Activated CD8-positive, alpha-beta T cell treated with anti-CD3 and anti-CD28 coated beads for 36 hours (primary cell): ENCODE measurements at places on chromosomes 7 and 10.

GRCh38 chr10:110163192-110163773, 44.1 kb upstream of the MXI1 start:
- DNase-seq, result no peak

- no peak for DNase-seq
Measured at GRCh38 chr10:98878418-98878817, 357.2 kb downstream of the HPSE2 start.

GRCh38 chr7:50393547-50394252, 56.5 kb downstream of the FIGNL1 start:
- DNase-seq, result peak; percentile 85

GRCh38 chr7:24778543-24779282, 21.4 kb upstream of the GSDME start:
- no peak for DNase-seq

DNA sequence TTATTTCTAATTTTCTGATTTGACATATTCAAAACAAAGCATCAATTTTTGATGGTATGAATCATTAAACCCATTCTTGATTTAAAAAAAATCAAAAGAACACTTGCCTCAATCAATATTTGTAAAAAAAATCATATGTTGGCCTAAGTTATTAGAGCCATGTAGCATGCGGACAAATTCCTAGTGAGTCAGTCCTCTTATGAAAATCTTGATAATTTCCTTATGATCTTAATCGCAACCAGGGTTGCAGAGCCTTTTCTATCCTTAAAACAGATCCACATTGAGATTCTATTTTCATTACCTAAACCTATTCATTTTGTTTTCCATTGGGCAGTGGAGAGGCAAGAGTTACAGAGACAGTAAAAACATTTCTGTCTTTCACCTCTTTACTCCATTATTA, 203.2 kb downstream of the ARL4A start:
- no peak for DNase-seq

- DNase-seq, result no peak
Measured at GRCh38 chr7:157558875-157559595, 222.2 kb downstream of the DNAJB6 start.

DNA sequence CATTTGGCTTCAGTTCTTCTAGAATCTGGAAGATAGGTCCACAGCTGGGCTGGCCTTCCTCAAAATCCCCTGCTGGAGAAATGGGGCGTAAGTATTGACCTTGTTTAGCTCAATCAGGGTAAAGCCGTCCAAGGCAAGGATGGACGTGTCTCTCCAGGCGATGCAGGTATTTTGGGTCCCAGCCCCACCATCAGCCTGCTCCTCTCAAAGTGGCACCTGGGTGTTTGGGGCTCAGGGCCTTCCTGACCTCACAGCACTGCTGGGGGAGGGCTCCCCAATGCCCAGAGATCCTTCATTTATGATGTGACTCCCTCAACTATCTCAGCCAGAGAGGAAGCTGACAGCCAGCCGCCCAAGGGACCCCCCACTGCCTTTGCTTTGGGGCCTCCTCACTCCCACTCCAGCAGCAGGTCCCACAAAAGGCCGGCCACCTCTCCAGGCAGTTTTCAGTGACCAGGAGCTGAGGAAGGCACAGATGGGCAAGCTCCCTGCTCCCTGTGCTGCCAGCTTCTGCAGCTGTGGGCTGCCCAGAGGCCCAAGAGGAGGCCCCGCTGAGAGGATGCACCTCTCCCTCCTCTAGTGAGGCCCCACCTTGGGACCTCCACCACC, 140.0 kb upstream of the TCERG1L start:
- no peak for DNase-seq

DNA sequence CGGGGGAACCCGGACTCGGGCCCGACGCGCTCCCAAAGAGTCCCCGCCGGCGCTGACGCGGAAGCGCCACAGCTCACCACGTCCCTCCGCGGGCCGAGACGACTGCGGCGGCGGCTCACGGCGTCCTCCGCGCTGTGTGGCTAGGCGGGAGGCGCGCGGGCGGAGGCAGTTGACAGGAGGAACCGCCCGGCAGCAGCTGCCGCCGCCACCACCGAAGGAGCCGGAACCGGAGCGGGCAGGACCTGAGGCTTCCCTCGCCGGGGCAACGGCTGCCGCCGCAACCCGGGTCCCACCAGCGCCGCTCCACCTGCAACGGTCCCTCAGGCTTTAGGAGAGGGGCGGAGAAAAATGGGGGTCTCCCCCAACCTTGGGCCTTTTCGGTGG, 334 bp downstream of the ZNF800 start:
- peak; percentile 73 for DNase-seq

DNA sequence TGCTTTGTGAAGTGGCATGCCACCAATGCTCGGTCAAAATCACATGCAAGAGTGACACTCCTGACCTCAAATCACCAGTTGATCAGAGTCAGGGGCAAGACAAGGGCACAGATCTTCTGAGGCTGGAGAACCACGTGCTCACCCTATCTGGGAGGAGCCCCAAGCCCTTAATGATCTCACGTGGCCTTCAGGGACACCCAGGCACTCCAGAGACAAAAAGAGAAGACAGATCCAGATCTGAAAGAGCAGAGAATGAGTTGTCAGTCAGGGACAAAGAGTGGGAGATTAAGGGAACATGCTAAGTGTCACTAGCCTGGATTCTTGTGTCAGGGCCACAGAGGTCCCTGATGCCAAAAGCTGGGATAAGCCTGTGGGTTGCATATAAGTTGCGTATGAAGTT, 134.3 kb downstream of the PLXNA4 start:
- no peak for DNase-seq

GRCh38 chr7:7018290-7018689, 164.1 kb upstream of the C1GALT1 start:
- no peak for DNase-seq

GRCh38 chr7:63899691-63900393, 98.8 kb upstream of the ZNF722 start:
- DNase-seq, result peak; percentile 74

DNA sequence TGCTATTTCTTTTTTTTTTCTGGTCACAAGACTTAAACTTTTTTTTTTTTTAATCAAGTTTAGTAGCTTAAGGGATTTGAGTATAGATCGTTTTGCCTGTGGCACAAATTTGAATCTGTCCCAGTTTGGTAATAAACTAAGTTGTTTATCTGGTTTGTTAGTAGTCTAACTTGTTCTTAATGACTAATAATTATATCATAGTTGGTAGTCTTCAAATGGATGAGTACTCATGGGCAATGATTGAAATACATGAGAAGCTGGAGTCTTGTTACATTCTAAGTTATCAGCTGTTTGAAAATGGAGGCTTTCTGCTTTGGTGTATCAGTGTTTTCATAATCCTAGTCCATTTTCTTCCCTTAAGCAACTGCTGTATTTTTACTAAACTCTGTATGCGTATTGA, 12.3 kb downstream of the BTAF1 start:
- no peak for DNase-seq

DNA sequence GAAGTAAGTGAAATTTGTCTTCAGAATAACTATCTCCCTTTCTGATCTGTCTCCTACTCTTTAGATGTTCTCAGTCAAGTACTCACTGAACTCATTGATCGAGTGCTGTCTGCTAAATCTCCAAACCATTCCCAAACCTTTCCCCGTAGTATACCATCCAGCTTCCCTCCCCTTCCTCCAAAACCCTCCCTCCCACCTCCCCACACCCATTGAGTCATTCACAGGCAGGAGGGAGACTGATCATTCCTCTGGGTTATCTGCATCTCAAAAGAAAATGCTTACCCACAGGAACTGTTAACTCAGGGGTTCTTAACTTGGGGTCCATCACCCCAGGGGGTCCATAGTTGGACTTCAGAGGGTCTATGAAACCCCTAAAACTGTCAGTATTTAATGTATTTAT, 37.4 kb downstream of the GOT1 start:
- DNase-seq, result no peak

DNA sequence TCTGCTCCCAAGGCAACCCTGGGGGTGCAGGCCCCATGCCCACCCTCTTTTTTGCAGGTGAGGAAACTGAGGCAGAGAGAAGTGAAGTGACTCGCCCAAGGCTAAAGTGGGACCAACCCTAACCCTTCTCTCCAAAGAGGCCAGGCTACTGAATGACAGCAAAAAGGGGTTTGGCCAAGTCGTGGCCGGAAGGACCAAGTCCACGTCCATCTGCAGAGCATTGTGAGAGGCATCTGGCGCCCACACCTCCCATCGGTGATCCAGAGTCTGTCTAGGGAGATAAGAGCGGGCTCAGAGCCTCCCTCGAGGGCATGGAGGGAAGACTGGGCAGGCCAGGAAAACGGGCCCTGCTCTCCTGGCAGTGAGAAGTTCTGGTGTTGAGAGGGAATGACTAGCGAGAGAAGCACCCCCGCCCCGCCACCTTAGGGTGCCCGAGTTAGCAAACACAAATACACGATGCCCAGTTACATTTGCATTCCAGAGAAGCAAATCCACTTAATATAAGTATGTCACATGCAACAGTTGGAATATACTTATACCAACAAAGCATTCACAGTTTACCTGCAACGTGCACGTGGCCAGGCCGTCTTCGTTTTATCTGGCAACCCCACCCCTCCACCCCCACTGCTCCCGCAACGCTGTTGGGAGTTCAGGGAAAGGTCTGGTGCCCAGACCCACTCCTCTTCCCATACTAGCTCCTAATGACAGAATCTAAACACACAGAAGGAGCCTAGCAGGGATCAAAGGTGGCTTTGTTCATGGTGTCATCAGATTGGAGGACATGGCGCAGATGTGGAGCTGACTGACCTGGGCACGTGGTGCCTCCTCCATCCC, 124.9 kb downstream of the OAT start:
- DNase-seq, result no peak

DNA sequence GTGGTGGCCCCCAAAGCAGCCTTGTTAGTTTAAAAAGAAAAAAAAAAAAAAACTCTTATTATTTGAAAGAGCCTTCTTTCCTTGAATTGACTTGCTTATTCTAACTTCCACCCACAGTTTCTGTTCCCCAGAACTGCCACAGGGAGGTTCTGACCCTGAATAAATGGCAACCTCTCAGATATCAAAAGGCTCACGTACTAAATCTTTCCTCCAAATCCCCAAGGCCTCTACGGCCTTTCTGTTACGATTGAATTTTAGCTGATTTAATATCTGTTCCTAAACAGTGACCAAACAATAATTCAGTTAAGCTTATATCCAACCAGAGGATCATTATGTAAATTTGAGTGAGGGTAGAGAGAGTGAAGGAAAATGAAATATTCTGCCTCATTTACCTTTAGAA, 482.8 kb downstream of the GFRA1 start:
- no peak for DNase-seq

DNA sequence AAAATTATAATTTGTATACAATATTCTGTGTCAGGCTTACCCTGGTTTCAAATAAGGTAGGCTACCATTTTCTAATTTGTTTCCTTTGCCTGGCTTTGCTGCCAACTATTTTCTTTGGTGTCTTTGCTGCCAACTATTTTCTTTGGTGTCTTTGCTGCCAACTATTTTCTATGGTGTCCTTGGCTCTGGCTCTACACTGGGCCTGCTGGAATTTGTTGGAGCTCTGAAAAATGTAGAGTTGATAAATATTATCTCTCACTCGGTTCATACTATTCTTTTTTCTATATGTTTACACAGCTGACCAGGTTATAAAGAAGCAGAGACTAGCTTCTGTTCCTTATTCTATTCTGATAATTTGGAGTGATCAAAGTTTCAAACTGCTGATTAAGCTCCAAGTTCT, 768.0 kb upstream of the PHF14 start:
- no peak for DNase-seq

DNA sequence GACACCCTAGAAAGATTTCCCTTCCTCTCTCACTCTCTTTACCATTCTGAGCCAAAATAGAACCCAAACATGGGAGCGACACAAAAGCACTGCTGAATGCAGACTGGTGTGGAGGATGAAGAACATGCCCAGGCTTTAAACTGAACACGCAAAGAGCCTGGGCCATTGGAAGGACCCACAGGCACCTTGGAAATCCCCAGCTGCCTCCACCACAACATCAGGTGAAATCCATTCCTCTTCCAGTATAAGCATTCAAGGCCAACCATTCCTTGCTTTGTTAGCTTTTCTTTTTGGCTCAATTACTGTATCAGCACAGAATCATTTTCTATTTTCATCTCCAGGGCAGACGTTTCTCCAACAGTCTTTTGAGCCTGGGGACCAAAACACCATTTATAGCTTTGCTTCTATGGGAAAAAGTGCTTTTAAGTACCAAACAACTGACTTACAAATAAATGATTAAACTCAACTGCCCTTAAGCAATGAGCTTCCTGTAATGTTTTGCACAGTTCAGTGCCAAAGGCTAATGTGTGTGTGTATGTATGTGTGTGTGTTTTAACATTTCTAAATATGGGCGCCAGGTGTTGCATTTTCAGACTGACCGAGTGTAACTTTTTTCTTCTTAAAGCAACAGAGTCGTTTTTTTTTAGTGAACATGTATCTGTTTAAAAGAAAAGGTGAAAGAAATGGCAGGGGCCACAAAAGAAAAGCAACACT, 16.2 kb upstream of the BLNK start:
- DNase-seq, result no peak
